NCI-H187 (cell line): ENCODE measurements at places on chromosomes 5 and 9.

- no peak for DNase-seq
Measured at GRCh38 chr5:135207866-135208265, 173.8 kb upstream of the PITX1 start.

DNA sequence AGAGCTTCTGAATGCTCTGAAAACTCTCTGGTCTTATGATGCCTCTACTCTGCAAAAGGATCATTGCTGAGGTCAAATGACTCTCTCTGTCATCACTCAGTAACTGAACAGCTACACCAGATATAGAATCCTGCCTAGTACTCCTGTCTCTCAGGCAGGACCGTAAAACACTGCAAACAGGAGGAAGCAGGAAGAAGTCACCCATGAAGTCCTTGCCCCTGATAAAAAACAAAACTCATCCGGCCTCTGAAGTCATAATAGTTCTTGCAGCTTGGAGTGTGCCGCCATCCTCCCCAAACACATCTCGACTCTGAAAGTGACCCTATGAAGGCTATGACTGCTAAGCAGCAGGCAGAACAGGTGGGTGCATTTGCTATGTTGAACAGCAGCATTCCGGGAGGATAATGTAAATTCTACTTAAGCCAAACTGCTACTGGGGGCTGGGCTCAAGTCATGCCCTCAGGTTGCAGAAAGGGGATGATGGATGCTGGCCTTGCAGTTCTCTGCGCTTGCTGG is 81.9 kb upstream of the FAM169A start:
- DNase-seq = no peak

GRCh38 chr5:181255836-181256578 is 4.9 kb downstream of the TRIM52 start:
- DNase-seq = no peak

DNA sequence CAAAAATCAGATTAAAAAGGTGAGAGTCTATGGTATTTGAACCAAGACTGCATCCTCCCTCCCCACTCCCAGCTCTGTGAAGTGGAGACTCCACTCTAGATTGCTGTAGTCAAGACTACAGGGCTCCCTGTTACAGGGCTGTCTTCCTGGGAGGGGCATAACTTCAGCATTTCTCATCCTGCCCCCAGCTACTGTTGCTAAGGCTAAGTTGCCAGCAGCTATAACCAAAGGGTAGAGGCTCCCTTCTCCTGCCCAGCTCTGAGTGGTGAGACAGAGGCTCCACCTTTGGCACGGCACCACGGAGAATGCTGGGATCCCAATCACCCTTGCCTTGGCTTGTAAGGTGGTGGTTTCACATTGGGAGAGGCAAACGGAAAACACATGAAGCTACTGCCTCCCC is 39.2 kb upstream of the GCNT4 start:
- no peak for DNase-seq

DNA sequence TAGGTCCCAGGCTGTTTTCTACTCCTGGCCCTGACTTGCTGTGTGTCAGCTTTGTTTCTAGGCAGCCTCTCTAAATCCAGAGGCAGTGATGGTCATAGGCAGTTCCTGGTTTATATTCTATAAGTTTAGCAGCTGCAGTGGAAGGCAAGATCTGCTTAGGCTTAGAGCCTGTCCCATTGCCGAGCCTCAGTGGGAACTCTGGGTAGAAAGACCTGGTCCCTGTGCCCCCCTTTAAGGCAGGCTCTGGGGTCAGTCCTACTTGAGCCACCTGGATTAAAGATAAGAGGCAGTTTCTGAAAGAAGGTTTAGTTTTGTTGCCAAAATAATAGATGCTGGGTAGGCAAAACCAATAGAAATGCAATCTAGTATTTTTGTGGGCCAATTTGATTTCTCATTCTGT is 13.6 kb downstream of the MCCC2 start:
- DNase-seq = no peak

DNA sequence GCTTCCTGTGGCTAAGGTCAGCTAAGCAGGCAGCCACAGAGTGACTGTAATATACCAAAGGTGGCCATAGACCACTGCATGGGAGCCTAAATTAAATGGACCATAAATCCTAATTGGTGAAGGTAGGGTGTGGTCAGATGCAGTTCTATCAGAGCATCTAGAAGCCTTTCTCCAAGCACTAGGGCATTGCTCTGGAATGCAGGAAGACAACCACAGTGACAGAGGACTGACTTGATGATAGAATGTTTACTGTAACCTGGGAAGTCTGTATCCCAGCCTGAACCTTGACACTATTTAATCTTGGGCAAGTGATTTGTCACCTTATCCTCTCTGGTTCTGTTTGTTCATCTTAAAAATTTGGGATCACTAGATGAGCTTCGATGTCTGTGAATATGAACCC is 2.3 kb downstream of the FBXO38 start:
- DNase-seq = no peak

DNA sequence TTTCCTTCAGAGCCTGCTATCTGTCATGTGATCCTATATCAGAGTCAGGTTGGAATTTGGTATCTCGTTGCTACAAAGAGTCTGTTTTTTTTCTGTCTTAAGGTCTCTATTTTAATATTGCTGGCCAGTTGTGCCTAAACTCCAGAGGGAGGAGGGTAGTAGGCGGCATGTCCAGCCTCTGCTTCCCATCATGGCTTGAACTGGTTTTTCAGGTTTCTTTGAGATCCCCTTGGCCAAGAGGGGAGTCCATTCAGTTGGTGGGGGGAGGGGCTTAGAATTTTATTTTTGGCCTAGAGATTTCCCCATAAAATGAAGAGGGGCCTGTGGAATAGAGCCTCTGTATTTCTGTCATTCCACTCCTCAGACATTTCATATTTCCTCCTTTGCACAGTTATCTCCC is 15.4 kb upstream of the ZNF354C start:
- DNase-seq = no peak

DNA sequence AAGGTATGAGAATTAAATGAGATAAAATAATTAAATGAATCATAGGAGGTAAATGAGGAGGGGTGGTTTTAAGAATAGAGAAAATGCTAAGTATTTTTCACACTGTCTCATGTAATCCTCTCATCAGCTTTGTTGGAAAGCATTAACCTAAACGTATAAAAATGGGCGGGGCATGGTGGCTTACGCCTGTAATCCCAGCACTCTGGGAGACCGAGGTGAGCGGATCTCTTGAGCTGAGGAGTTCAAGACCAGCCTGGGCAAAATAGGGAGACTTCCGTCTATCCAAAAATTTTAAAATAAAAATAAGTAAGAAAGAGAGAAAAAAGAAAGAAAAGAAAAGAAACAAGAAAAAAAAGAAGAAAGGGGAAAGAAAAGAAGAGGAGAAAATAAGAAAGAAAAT is 1.9 kb upstream of the RFK start:
- DNase-seq = no peak

DNA sequence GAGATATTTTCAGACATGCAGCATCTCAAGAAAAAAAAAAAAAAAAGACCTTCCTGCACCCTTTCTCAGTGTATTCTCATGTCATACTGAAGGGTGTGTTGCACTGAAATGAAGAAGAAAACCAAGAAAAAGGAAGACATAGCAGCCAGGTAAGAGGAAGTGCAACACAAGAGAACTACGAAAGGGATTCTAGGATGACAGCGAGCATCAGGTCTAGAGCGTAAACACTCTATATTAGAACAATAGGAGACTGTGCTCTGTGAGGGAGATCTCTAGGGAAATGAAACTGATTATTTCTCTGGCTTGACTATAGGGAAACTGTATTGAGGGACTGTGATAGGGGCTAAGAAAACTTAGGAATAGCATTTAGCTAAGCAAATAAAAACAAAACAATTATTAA is 30.0 kb downstream of the BTF3 start:
- no peak for DNase-seq

DNA sequence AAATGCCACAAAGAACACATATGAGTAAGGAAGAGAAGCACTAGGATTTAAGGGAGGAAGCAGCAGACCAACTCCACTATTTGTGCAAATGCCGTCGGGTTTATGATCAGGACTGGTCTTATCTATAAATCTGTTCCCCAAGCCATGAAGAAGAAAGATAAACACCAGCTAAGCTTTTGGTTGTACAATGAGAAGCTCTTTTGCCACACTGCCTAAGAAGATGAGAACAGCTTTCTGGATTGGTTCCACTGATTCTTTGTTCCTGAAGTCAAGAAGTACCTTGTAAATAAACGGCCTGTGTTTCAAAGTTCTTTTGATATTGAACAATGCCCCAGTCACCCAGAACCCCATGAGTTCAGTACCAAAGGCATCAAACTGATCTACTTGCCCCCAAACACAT is 93.9 kb downstream of the RFX3 start:
- no peak for DNase-seq

DNA sequence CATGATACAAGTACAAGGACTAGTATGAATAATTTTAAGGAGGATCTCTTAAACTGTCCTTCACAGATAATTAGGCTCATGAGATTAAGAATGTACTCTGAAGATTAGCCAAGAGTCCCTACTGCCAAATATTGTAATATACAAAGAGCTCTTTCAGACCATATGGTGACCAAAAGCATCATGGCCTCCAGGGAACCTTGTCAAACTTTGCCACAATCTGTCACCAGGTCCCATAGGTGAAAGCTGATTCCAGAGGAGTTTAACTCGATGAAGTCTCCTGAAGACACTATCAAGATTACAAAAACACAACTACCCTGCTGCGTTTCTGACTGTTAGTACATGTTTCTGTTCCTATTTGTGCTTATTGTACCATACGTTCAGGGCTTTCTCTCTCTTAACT is 395.4 kb upstream of the ITGA1 start:
- DNase-seq = no peak

GRCh38 chr5:170297589-170298462 is at the start of gene LCP2:
Gene LCP2 (minus strand): TSS chr5:170297777. CDS start chr5:170297611, 166 bp downstream.
- DNase-seq = no peak

DNA sequence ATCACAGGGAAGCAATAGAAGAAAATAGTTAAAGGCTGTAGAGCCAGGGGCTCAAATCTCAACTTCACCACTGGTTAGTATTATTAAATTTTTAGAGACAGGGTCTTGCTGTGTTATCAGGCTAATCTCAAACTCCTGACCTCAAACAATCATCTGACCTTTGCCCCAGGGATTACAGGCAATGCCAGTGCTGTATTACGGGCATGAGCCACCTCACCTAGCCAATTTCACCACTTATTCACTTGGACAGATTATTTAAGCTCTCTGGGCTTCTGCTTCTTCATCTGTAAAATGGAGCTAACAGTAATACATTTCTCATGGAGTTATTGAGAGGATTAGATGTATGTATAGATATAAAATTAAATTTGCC is 155.9 kb upstream of the KLF4 start:
- DNase-seq = no peak

GRCh38 chr9:137069508-137070091 is 757 bp downstream of the SAPCD2 start:
- DNase-seq = no peak

- DNase-seq = no peak
Measured at GRCh38 chr5:54234304-54234933, 76.0 kb downstream of the ARL15 start.

- no peak for DNase-seq
Measured at GRCh38 chr5:79886456-79886855, 104.6 kb downstream of the MTX3 start.

GRCh38 chr5:87076931-87077330 is 190.8 kb upstream of the RASA1 start:
- DNase-seq = no peak

GRCh38 chr5:140172483-140172882 is 2.5 kb upstream of the CYSTM1 start:
- DNase-seq = no peak

DNA sequence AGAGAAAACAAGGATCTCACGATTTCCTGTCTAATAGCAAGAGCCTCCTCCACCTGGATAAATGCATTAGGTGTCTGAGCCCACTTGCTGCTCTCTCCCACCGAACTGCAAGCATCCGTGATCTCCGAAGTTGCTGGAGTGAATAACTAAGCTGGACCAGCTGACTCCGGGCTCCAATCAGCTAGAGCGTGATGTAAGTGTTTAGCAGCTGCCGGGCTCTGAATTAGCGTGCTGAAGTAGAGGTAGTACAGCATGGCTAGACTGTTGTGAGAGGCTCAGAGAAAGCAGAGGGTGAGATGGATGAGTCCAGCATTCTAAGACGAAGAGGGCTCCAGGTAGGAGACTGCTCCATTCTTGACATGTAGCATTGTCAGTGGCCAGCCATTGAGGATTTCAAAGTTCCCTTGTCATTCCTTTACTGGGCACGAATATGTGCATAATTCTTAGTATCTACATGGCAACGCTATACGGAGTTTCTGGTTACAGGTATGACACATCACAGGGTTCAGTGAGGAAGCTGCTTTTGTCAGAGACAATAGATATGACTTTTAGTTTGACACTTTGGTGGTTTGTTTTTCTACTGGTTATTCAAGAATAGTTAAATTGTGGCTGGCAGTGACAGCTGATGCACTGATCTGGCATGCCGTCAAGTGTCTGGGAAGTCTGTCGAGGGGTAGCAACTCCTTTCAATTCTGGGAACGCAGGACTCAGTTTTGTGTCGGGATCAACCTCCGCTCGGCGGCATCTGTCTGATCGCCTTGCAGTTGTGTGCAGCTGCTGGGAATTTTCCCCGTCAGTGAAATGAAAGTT is 232.6 kb downstream of the MAST4 start:
- DNase-seq = peak; percentile 47

DNA sequence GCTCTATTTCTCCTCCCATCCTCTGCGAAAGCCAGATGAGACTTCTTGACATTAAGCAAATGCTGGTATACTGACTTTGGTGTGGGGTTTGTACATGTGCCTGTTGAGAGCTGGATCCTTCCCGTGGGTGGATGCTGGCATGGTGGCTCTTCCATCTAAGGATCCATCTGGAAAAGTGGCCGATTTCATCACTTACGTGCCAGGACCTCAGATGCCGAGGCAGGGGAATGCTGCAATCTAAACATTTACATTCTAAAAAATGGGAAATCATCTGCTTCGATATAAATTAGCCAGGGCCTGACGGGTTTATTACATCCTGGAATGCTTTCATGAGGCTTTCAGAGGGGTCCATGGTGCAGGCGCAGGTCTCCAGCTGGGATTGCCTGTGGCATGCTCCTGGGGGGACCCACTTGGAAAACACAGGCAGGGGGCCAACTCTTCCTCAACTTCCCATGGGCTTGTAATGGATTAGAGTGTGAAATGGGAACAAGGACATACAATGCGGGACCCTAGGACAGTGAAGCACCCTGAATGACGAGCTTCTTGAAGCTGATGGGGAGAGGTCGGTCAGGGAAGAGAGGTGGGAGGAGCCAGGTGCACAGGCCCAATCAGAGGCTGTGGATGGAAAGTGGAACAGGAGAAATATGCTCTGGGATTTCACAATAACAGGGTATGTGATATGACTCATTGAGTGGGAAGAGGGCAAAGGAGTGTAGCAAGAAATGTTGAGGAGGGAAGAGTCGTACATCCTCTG is 105.5 kb upstream of the PITX1 start:
- DNase-seq = no peak

- no peak for DNase-seq
Measured at GRCh38 chr5:135266975-135267374, 132.1 kb downstream of the MACROH2A1 start.

DNA sequence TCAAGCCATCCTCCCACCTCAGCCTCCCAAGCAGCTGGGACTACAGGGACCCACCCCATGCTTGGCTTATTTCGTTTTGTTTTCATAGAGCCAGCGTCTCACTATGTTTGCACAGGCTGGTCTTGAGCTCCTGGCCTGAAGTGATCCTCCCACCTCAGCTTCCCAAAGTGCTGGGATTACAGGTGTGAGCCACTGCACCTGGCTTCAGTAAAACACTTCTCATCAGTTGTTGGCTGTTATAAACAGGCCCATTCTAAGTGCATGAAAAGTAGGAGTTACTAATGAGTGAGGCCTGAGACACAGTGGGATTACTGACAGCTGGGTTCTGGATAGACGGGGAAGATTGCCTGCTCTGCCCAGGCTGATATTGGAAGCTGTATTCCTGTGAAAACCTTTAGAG is 3.5 kb downstream of the CRB2 start:
- no peak for DNase-seq

GRCh38 chr9:6959270-6960000 is 201.7 kb downstream of the KDM4C start:
- DNase-seq = no peak
